Neural crest cell (in vitro differentiated cells): ENCODE measurements at places on chromosomes 6 and 20.

GRCh38 chr6:3186974-3187382 is 29.6 kb upstream of the TUBB2A start:
- no peak for DNase-seq
- no peak overlapping the region for H3K27ac ChIP-seq
- no peak overlapping the region for H3K4me3 ChIP-seq
- H3K36me3 ChIP-seq: no peaks in the 10 kb centered on the region

DNA sequence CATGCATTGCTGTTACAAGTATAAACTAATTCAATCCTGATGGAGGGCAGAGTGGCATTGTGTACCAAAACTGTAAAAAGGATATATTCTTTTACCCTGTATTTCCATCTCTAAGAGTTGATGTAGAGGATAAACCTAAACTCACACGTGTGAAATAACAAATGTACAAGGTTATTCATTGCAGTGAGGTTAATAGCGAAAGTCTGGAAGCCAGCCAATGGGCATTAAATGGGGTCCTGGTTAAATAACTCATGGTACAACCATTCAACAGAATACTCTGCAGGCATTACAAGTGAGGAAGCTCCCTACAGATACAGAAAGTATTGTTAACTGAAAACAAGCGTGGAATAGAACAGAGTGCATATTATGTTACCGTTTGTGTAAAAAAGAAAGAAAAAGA is 56.9 kb downstream of the BCAS1 start:
- H3K4me3 ChIP-seq: no peak overlapping the region
- no peaks in the 10 kb centered on the region for H3K36me3 ChIP-seq
- H3K27me3 ChIP-seq: no peaks in the 10 kb centered on the region
- H3K27ac ChIP-seq: no peak overlapping the region
- DNase-seq: no peak

- no peak overlapping the region for H3K4me3 ChIP-seq
- peaks cover 4% of the 10 kb centered on the region for H3K4me1 ChIP-seq
- H3K27ac ChIP-seq: no peak overlapping the region
- DNase-seq: no peak
- H3K27me3 ChIP-seq: no peaks in the 10 kb centered on the region
Observed at GRCh38 chr6:75115481-75115880, 90.4 kb downstream of the COL12A1 start.

- H3K4me3 ChIP-seq: no peak overlapping the region
- H3K27me3 ChIP-seq: no peaks in the 10 kb centered on the region
- peak; percentile 21 for DNase-seq
- H3K36me3 ChIP-seq: peaks cover 7% of the 10 kb centered on the region
- no peak overlapping the region for H3K27ac ChIP-seq
- peaks cover 35% of the 10 kb centered on the region for H3K4me1 ChIP-seq
Observed at GRCh38 chr6:118283766-118284165, 264.3 kb upstream of the PLN start.
